ENCODE measurements at places on chromosomes 5 and 9. TPM values are rescaled to one million over a fixed set of nuclear protein-coding genes. Genes with fewer than 3 reads are reported as not detected.

The SPINK13 gene
- not detected for total RNA-seq

The GPR107 gene
- total RNA-seq, result 23.1 TPM

The TRPM3 gene
- 10.6 TPM for total RNA-seq

The ACER2 gene
- total RNA-seq, result 3.4 TPM

The FRMPD1 gene
- under 0.01 TPM for total RNA-seq

The C5orf63 gene
- total RNA-seq, result 2.6 TPM

The ST8SIA4 gene
- 0.18 TPM for total RNA-seq

The SGCD gene
- 0.18 TPM for total RNA-seq

The ADAMTS12 gene
- total RNA-seq, result 16.7 TPM

The SPINK7 gene
- not detected for total RNA-seq

The INSL6 gene
- not detected for total RNA-seq

The UBE2QL1 gene
- not detected for total RNA-seq

The WDR31 gene
- 2.1 TPM for total RNA-seq

The ABO gene
- not detected for total RNA-seq
